ENCODE measurements at places on chromosomes 1 and 21. TPM values are rescaled to one million over a fixed set of nuclear protein-coding genes. Genes with fewer than 3 reads are reported as not detected.

DNA sequence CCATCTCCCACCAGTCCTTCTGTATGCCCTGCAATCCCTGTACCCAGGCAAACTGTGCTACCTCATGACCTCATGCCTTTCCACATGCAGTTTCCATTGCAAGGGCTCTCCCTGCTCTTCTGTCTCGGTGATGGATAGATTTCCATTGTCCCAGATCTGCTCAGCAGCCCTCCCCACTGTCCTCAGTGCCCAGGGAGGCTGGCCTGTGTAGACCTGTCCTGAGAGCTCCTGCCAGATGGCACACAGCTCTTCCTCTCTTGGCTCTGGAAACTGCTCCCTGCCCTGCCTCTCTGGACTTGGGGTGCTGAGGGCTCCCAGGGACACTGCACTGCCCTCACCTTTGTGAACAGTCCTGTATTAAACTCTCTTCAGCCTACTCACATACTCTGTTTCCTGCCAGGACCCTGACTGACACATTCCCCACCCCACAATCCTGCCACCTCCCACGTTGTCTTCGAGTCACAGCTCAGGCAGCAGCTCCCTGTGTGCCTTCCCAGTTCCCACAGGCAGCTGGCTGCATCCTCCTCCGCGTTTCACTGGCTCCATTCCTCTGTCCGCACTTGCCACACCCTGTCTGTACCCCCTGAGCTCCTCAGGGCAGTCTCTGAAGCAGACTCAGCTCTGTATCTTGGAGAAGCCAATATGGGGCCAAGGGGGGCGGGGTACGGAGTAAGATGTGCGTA is 57.0 kb downstream of the SPATA46 start:
- no peak for DNase-seq

- DNase-seq: no peak
Measured at GRCh38 chr1:110607536-110608230, 1.5 kb upstream of the KCNA2 start.

DNA sequence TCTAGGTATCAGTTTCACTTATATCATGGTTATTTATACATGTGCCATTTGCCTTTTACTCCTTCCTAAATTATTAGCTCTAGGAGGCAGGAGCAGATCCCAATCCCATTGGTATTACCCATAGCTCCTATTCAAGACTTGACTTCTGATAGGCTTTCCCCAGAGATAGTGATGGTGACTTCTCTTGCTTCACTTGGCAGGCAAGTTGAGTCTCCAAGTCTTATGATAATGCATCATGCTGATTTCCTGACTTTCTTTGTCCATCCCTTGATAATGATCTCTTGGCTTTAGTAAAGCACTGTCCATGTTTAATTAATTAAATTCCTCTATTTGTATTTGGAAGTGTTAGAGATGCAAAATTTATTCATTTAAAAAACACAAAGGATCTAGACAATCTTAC is 253.5 kb upstream of the ADAMTS5 start:
- no peak for DNase-seq

The CRABP2 gene
- 119 TPM for total RNA-seq

The CRP gene
- total RNA-seq: not detected

GRCh38 chr1:156414461-156415064 is 45.6 kb downstream of the RHBG start:
- peak; percentile 89 for DNase-seq

GRCh38 chr1:160781914-160782689 is 13.9 kb upstream of the LY9 start:
- no peak for DNase-seq

- DNase-seq: no peak
Measured at GRCh38 chr1:154478013-154478412, 24.0 kb upstream of the TDRD10 start.

The FBLIM1 gene
- total RNA-seq: 66.6 TPM
